CD4-positive, CD25-positive, alpha-beta regulatory T cell (primary cell): ENCODE measurements at places on chromosomes 3 and 15. TPM values are rescaled to one million over a fixed set of nuclear protein-coding genes. Genes with fewer than 3 reads are reported as not detected.
A peak's percentile ranks its signal among the peaks of the same experiment; 100 is the strongest.

Gene CKMT1A
- not detected for polyA plus RNA-seq

Gene CYP19A1
- polyA plus RNA-seq: not detected

DNA sequence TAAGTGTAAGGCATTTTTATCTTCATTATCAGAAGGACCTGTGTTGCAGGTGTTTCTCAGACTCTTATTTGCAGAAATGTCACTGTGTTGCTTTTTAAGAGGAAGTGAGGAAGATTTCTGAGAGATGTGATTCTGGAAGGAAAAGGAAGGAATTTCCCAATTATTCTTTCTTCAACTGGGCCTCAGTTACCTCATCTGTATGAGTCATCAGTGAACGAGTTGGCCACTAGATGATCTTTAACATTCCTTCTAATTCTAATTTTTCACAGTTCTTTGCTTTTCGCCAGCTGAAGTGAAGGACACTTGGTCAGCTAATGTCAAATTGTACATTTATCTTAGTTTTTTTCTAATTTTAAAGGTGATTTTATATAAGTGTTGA, 28.9 kb downstream of the CLEC3B start:
- no peak for DNase-seq
- H3K27me3 ChIP-seq: no peaks in the 10 kb centered on the region
- H3K4me3 ChIP-seq: no peak overlapping the region
- H3K36me3 ChIP-seq: no peaks in the 10 kb centered on the region
- no peaks in the 10 kb centered on the region for H3K4me1 ChIP-seq

DNA sequence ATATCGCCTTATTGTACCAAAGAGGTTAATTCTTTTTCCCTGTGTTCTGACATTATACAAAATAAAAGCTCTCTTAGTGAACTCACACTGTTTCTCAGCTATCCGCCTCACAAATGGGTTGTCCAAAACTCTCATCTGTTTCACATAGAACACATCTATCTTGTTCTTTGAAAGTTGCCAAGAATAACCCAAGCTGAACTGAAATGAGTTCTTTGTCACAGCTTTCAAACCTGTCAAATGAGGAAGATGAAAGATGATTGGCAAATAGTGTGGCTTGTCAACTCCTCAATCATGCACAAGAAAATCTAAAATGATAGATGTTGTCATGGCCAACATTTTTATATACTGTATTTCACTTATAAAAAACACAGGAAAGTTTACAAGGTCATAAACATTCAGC, 168.1 kb upstream of the OSTN start:
- H3K36me3 ChIP-seq: no peaks in the 10 kb centered on the region
- DNase-seq: no peak
- no peak overlapping the region for H3K27ac ChIP-seq
- no peaks in the 10 kb centered on the region for H3K4me1 ChIP-seq
- H3K27me3 ChIP-seq: no peaks in the 10 kb centered on the region

Gene ACAP2
- polyA plus RNA-seq: 59.2 TPM

DNA sequence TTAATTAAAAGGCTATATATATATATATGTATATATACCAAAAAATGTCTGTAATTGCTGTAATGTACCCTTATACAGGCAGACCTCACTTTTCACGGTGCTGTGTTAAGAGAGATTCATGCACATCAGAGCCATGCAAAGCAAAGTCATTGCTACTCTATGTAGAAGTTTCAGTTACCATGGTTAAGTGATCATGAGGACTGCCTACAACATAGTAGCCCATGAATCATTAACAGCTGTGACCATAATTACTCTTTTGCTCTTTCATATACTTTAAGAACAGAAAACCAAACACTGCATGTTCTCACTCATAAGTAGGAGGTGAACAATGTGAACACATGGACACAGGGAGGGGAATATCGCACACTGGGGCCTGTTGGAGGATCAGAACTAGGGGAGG, 225.3 kb upstream of the EPHA3 start:
- no peak for DNase-seq
- H3K4me1 ChIP-seq: no peaks in the 10 kb centered on the region
- H3K27me3 ChIP-seq: no peaks in the 10 kb centered on the region
- H3K27ac ChIP-seq: no peak overlapping the region

- H3K27me3 ChIP-seq: no peaks in the 10 kb centered on the region
- peaks cover 44% of the 10 kb centered on the region for H3K36me3 ChIP-seq
- no peak overlapping the region for H3K4me3 ChIP-seq
- no peak for DNase-seq
These were observed 479.0 kb downstream of the FOXP1 start for GRCh38 chr3:71104556-71104955.

Gene ALS2CL
- polyA plus RNA-seq: 1.7 TPM

GRCh38 chr3:54955941-54956340, 28.1 kb upstream of the LRTM1 start:
- no peaks in the 10 kb centered on the region for H3K4me1 ChIP-seq
- no peak for DNase-seq
- no peaks in the 10 kb centered on the region for H3K27me3 ChIP-seq
- H3K4me3 ChIP-seq: no peak overlapping the region
- no peak overlapping the region for H3K27ac ChIP-seq

- H3K36me3 ChIP-seq: peaks cover 35% of the 10 kb centered on the region
- no peak overlapping the region for H3K27ac ChIP-seq
- H3K4me1 ChIP-seq: no peaks in the 10 kb centered on the region
- no peaks in the 10 kb centered on the region for H3K27me3 ChIP-seq
These were observed 18.3 kb downstream of the FBXO22 start for GRCh38 chr15:75921732-75922703.

- no peaks in the 10 kb centered on the region for H3K36me3 ChIP-seq
- H3K27ac ChIP-seq: no peak overlapping the region
- no peaks in the 10 kb centered on the region for H3K27me3 ChIP-seq
- no peak overlapping the region for H3K4me3 ChIP-seq
These were observed 142.3 kb downstream of the PDCD6IP start for GRCh38 chr3:33940736-33941135.

DNA sequence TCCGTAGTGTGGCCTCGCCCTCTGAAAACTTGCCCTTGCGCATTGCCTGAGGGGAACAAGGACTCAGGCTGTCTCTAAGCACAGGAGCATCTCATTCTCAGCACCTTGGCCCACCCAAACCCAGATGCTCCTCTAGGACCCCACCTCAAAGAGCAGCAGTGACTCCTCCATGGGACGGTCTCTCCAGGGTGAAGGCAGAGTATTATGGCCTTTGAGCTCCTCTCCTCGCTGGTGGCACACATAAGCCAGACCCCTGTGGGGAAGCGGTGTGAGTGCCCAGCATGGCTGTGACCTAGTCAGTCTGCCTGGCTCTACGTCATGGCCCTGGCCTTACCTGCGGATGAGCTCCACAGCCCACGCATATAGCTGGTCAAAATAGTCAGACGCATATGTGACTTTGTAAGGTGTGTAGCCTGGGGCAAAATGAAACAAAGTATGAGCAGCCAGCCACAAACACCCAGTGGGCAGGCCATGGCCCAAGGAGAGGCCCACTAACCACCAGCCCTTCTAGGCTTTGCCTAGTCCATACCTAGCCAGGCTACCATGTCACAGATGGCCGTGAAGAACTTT, 4.4 kb downstream of the QARS1 start:
- H3K36me3 ChIP-seq: peaks cover 51% of the 10 kb centered on the region
- peaks cover 20% of the 10 kb centered on the region for H3K4me1 ChIP-seq
- no peaks in the 10 kb centered on the region for H3K27me3 ChIP-seq
- H3K4me3 ChIP-seq: no peak overlapping the region

Gene GOLGA8S
- not detected for polyA plus RNA-seq

Gene SEMA5B
- 0.50 TPM for polyA plus RNA-seq

- H3K27me3 ChIP-seq: no peaks in the 10 kb centered on the region
- H3K4me1 ChIP-seq: no peaks in the 10 kb centered on the region
- H3K4me3 ChIP-seq: no peak overlapping the region
These were observed 143.1 kb downstream of the TLE3 start for GRCh38 chr15:69954666-69955065.

DNA sequence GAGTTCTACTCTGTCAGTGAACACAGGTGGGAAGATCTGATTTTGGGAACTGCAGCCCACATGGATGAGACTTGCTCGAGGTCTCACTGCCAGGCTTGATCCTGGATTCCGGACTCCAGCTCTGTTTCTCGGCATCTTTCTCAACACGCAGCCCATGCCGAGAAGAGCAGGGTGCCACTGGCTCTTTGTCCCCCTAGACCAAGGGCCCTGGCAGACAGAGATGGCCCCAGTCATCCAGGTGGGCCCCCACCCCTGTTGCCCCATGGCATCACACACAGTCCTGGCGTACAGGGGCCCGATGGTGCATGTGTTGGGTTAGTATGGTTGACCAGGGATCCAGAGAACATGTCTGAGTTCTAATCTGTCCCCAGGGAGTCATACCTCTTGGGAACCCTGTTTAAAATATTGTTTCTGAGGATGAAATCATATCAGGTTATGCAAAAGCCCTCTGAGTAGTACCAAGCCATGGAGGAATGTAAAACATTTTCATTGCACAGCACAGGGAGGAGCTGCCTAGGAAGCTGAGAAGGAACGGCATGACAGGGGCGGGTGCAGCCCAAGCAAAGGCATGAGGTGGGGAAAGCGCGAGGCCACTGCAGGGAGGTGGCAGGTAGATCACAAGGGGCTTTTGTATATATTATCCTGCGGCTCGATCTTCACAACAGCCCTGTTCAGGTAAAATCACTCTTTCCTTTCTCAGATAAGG, 320.6 kb downstream of the UACA start:
- no peak overlapping the region for H3K4me3 ChIP-seq
- DNase-seq: no peak
- H3K27me3 ChIP-seq: peaks cover 2% of the 10 kb centered on the region
- H3K27ac ChIP-seq: no peak overlapping the region
- H3K4me1 ChIP-seq: peaks cover 2% of the 10 kb centered on the region

Gene HOMER2
- polyA plus RNA-seq: 2.6 TPM

Gene COPB2
- 63.6 TPM for polyA plus RNA-seq

DNA sequence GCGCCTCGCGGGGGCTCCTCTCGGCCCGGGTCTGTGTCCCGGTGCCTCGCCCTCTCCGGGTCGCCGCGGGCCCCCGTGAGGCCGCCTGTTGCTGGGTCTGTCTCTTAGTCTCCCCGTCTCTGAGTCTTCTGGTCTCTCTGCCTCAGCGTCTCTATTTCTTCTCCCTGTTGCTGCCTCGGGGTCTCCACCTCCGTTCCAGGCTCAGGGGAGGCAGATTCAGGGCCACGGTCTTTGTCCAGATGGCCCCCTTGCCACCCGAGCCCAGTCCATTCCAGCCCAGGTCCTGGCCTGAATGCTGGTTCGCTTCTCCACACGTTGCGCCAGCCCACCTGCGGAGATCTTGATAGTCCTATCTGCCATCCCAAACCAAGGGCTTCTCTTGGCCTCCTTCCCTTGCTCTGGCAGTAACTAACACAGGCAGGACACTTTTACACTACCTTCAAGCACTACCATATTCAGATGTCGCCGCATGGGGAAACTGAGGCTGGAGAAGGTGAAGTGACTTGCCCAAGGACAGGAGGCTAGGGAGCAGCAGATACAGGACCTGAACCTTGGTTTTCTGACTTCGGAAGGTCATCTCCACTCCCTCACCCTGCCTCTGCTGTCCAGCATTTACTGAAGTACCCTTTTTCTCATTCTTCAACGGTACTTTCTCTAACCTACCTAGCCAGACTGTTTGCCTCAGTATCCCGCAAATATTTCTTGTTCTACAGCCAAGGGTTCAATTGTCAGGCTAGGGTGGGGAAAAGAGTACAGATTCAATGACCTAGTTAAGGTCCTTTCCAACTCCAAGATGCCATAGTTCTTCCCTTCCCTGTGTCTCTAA, 616 bp upstream of the IGDCC4 start:
- no peak overlapping the region for H3K27ac ChIP-seq
- no peaks in the 10 kb centered on the region for H3K36me3 ChIP-seq
- no peak for DNase-seq
- H3K4me3 ChIP-seq: no peak overlapping the region
- peaks cover 12% of the 10 kb centered on the region for H3K4me1 ChIP-seq
- H3K27me3 ChIP-seq: peaks cover 26% of the 10 kb centered on the region

DNA sequence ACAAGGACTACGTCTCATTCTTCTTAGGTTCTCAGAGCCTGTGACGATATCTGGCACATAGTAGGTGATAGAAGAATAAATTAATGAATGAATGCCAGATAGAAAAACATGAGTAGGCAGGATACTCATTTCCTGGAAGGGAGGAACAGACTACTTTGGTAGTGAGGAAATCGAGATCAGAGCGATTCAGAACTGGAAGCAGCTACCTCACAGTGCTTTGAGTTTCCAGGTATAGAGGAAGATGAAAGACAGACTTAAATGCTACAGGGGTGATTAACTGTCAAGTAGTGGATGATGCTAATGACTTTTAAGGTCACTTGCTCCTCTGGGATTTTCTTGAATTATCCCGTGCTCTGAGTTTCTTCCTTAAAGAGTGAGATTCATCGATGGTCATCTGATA, 951.5 kb upstream of the CFAP20DC start:
- no peaks in the 10 kb centered on the region for H3K27me3 ChIP-seq
- H3K4me1 ChIP-seq: peaks cover 8% of the 10 kb centered on the region
- peak overlapping the region; percentile 17 for H3K4me3 ChIP-seq
- no peak overlapping the region for H3K27ac ChIP-seq

DNA sequence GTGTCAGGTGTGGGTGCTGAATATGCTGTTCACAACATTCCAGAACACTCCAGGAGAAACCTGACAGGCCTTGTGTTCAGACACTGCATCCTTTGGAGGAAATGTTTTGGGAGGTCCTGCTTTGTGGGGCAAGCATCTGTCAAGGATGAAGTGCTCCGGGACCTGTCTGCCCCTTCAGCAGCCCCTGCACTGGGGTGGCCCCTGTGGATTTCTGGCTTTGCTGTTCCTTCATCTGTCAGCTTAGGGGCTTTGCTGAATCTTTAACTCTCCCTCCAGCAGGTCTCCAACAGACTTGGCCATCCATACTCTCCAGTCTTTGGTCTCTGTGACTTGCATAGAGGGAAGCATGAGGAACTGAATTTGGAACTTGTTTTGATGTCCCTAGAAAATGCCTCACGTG, 3.1 kb downstream of the PRR23E start:
- no peak overlapping the region for H3K4me3 ChIP-seq
- no peak overlapping the region for H3K27ac ChIP-seq
- no peaks in the 10 kb centered on the region for H3K36me3 ChIP-seq
- no peaks in the 10 kb centered on the region for H3K4me1 ChIP-seq
- no peak for DNase-seq

- no peaks in the 10 kb centered on the region for H3K36me3 ChIP-seq
- H3K27ac ChIP-seq: no peak overlapping the region
- no peak overlapping the region for H3K4me3 ChIP-seq
- no peaks in the 10 kb centered on the region for H3K27me3 ChIP-seq
- H3K4me1 ChIP-seq: no peaks in the 10 kb centered on the region
- DNase-seq: no peak
These were observed 336.1 kb upstream of the RARB start for GRCh38 chr3:25091934-25092333.

DNA sequence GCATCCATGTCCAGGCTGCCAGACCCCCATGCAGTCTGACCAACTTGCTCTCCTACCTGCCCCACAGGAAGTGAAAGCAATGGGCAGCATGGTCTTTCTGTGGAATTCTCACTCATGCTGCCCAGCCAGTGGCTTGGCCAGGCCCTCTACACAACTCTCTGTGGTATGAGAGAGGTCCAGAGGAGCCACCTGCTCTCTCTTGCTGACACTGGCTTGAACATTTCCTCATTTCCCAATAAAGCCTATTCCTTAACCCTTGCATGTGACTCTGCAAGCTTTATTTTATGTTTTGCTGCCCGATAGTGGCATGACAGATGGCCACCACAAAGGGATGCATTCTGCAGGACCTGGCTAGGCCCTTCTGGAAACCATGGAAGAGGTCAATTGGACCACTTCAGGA, 53.8 kb downstream of the CCR1 start:
- H3K4me1 ChIP-seq: peaks cover 5% of the 10 kb centered on the region
- no peak for DNase-seq
